ENCODE measurements at places on chromosomes 13 and 19. TPM values are rescaled to one million over a fixed set of nuclear protein-coding genes. Genes with fewer than 3 reads are reported as not detected.

Gene CKM
- not detected for total RNA-seq

DNA sequence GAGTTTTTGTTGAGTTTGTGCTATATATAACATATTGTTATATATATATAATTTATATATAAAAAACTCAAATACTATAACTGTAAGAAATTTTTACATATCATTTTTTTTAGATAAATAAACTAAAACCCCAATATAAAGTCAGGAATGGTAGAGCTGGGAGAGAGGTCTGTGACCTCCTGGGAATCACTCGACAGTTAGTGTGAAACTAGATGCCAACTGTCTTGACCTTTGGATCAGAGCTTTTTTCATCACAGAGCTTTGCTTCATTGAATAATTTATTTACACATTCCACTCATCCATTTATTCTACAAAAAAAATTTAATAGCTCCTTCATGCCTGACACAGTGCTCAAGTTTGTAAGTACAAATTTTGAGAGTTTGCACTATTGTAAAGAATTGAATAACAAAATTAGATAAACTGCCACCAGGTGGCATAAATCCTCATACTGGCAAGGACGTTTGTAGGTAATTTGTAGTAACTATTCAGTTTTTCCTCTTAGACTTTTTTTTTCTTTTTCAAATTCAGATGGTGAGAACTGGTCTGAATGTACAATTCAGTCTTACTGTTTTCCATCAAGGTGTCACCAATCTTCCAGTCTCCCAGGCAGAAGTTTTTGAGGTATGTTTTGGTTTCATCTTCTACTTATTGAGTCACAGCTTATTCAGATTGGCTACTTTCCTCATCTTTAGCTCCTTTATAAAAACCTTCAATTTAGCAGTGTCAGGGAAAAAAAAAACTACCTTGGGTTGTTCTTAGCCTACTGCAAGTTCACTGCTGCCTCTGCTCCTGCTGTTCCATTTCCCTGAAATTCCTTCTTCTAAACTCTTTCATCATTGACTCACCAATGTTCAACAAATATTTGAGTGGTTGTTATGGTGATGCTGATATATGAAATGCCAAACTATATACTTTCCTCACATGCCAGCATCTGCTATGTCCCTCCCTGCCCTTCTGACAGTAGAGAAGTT, 28.7 kb downstream of the LACC1 start:
- H3K4me3 ChIP-seq = no peak overlapping the region
- H3K27me3 ChIP-seq = no peaks in the 10 kb centered on the region
- no peak for DNase-seq
- no peaks in the 10 kb centered on the region for H3K36me3 ChIP-seq
- no peaks in the 10 kb centered on the region for H3K4me1 ChIP-seq

Gene FPR1
- total RNA-seq = 6.4 TPM

Gene TNFSF9
- total RNA-seq = not detected

- no peak for DNase-seq
- no peak overlapping the region for H3K27ac ChIP-seq
- H3K27me3 ChIP-seq = peaks cover 4% of the 10 kb centered on the region
- peaks cover 65% of the 10 kb centered on the region for H3K4me1 ChIP-seq
Measured at GRCh38 chr13:94329754-94330551, 149.5 kb downstream of the DCT start.

- no peak for DNase-seq
- no peak overlapping the region for H3K4me3 ChIP-seq
- H3K4me1 ChIP-seq = no peaks in the 10 kb centered on the region
Measured at GRCh38 chr13:70784207-70784989, 676.1 kb upstream of the KLHL1 start.

Gene NOVA2
- not detected for total RNA-seq

DNA sequence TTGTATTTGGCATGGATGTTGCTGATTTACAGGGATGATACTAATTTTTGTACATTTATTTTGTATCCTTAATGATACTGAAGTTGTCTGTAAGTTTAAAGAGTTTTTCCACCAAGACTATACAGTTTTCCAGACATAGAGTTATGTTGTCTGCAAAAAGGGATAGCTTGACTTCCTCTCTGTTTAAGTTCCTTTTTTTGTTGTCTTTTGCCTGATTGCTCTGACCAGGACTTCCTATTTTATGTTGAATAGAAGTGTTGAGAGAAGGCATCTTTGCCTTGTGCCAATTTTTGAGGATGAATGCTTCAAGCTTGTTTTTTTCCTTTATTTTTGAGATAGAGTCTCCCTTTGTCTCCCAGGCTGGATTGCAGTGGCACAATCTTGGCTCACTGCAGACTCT, 36.8 kb upstream of the ZNF681 start:
- H3K4me3 ChIP-seq = no peak overlapping the region
- H3K4me1 ChIP-seq = no peaks in the 10 kb centered on the region

DNA sequence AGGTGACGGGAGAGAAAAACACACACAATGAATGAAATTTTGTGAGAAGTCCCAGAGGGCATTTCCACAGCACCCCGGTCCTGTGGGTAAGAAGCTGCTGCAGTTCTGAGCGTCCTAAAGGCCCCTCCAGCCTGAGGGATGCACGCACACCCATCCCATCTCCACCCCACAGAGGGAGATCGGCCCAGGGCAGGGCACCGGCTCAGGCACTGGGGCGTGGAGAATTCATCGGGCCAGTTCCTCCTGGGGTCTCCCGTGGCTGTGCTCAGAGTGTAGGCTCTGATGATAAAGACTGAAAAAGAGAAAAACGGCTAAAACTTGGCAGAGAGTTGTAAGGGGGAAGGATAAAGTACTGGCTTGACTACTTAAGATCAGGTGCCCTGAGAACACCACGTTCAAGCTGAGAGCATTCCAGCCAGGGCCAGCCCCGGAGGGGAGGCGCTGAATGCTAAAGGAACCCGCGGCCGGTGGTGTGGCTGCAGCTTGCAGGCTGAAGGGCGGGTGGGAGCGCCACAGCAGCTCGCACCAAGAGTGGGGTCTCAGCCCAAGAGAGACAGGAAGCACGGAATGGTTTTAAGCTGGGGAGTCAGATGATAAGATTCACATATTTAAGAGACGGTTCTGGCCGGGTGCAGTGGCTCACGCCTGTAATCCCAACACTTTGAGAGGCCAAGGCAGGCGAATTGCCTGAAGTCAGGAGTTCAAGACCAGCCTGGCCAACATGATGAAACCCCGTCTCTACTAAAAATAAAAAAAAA, 121.9 kb upstream of the SPACA7 start:
- no peak for DNase-seq
- no peak overlapping the region for H3K27ac ChIP-seq
- no peaks in the 10 kb centered on the region for H3K4me1 ChIP-seq
- H3K27me3 ChIP-seq = no peaks in the 10 kb centered on the region
- H3K36me3 ChIP-seq = no peaks in the 10 kb centered on the region

DNA sequence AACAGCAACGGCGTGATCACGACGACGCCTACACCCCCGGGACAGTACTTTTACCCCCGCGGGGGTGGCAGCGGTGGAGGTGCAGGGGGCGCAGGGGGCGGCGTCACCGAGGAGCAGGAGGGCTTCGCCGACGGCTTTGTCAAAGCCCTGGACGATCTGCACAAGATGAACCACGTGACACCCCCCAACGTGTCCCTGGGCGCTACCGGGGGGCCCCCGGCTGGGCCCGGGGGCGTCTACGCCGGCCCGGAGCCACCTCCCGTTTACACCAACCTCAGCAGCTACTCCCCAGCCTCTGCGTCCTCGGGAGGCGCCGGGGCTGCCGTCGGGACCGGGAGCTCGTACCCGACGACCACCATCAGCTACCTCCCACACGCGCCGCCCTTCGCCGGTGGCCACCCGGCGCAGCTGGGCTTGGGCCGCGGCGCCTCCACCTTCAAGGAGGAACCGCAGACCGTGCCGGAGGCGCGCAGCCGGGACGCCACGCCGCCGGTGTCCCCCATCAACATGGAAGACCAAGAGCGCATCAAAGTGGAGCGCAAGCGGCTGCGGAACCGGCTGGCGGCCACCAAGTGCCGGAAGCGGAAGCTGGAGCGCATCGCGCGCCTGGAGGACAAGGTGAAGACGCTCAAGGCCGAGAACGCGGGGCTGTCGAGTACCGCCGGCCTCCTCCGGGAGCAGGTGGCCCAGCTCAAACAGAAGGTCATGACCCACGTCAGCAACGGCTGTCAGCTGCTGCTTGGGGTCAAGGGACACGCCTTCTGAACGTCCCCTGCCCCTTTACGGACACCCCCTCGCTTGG, 966 bp downstream of the JUNB start:
- DNase-seq = peak; percentile 75
- peak overlapping the region; percentile 99 for H3K27ac ChIP-seq
- no peaks in the 10 kb centered on the region for H3K27me3 ChIP-seq
- H3K4me1 ChIP-seq = peaks cover 30% of the 10 kb centered on the region

GRCh38 chr19:34126966-34127365, 45.3 kb upstream of the LSM14A start:
- no peaks in the 10 kb centered on the region for H3K4me1 ChIP-seq
- no peaks in the 10 kb centered on the region for H3K27me3 ChIP-seq
- no peaks in the 10 kb centered on the region for H3K36me3 ChIP-seq
- DNase-seq = no peak
- H3K4me3 ChIP-seq = no peak overlapping the region

Gene CC2D1A
- total RNA-seq = 28.8 TPM

Gene PRR20A
- total RNA-seq = not detected

GRCh38 chr19:32869966-32870573, 503 bp upstream of the SLC7A9 start:
- no peak overlapping the region for H3K27ac ChIP-seq
- DNase-seq = no peak
- no peaks in the 10 kb centered on the region for H3K36me3 ChIP-seq
- H3K4me3 ChIP-seq = no peak overlapping the region
- no peaks in the 10 kb centered on the region for H3K27me3 ChIP-seq

Gene INSL3
- 10.3 TPM for total RNA-seq

DNA sequence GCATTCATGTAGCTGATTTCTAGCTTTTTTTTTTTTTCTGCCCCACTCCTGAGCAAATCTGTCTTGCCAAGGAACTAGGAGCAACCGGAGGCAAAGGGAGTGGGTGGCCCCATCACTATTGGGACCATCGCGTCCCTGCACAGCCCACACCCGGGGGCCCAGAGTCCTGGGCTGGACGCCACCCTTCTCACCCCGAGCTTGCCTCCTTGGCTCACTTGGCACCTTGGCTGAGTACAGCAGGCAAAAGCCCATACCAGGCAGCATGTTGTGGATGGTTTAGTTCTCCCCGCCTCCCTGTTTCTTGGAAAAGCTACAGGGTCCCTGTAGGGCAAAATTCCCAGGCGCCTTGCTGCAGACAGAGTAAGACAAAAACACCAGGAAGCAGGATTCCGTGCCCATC, 13.7 kb downstream of the SMIM24 start:
- H3K36me3 ChIP-seq = peaks cover 7% of the 10 kb centered on the region
- H3K27me3 ChIP-seq = no peaks in the 10 kb centered on the region
- no peak overlapping the region for H3K27ac ChIP-seq
- no peak overlapping the region for H3K4me3 ChIP-seq
- no peak for DNase-seq
- H3K4me1 ChIP-seq = no peaks in the 10 kb centered on the region

DNA sequence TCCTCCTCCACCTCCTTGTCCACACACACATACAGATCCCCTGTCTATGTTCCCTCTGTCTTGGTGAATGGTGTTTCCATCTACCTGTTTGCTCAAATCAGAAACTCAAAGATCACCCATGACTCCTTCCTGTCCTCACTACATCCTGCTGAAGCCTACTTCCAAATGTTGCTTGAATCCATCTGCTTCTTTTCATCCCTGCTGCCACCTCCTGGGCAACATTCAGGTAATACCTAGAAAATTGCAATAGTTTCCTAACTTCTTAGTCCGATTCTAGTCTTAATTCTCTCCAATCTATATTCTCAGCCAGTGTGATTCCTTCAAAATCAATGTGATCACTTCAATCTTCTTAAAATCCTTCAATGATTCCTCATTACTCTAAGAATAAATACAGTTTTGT, 155.5 kb upstream of the STARD13 start:
- H3K4me3 ChIP-seq = no peak overlapping the region
- DNase-seq = no peak
- no peaks in the 10 kb centered on the region for H3K36me3 ChIP-seq
- H3K27ac ChIP-seq = no peak overlapping the region

Gene SLC10A2
- not detected for total RNA-seq

DNA sequence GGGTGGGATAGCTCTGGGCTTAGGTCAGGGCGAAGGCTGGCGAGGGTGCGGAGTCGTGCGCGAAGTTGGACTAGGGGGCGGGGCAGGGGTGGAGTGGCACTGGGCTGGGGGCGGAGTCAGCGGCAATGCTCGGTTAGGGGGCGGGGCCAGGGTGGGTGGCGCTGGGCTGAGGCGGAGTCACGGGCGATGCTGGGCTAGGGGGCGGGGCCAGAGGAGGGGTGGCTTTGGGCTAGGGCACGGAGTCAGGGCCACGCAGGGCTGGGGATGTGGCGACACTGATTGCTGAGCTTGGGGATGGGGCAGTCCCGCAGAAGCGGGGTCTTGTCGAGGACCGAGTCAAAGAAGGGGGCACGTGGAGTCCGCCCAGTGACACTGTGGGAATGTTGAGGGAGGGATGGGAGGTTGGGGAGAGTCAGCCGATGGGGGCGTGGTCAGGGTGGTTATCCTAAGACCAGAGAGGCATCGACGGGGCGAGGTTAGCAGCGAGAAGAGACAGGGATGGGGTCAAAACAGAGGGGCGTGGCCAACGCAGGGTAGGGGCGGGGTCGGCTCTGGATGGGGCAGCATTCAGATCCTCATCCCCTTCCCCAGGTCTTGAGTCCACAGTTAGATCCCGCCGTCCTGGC, 8.7 kb downstream of the HOMER3 start:
- peak; percentile 76 for DNase-seq
- no peaks in the 10 kb centered on the region for H3K36me3 ChIP-seq
- H3K27me3 ChIP-seq = no peaks in the 10 kb centered on the region
- H3K27ac ChIP-seq = peak overlapping the region; percentile 39

Gene IZUMO2
- not detected for total RNA-seq

Gene MATK
- 32.6 TPM for total RNA-seq
